ENCODE measurements at places on chromosomes 16 and 17. TPM values are rescaled to one million over a fixed set of nuclear protein-coding genes. Genes with fewer than 3 reads are reported as not detected.
A peak's percentile ranks its signal among the peaks of the same experiment; 100 is the strongest.

Gene KRT23
- total RNA-seq, result 0.16 TPM

Gene TEKT1
- total RNA-seq, result not detected

Gene ASPHD1
- 0.19 TPM for total RNA-seq

Gene IL34
- total RNA-seq, result 2.0 TPM

Gene OR1F1
- total RNA-seq, result not detected

Gene CD300E
- total RNA-seq, result 0.46 TPM

Gene GNG13
- not detected for total RNA-seq

Gene C16orf89
- 3.5 TPM for total RNA-seq

Gene HAS3
- 0.30 TPM for total RNA-seq

Gene ZSCAN10
- not detected for total RNA-seq

DNA sequence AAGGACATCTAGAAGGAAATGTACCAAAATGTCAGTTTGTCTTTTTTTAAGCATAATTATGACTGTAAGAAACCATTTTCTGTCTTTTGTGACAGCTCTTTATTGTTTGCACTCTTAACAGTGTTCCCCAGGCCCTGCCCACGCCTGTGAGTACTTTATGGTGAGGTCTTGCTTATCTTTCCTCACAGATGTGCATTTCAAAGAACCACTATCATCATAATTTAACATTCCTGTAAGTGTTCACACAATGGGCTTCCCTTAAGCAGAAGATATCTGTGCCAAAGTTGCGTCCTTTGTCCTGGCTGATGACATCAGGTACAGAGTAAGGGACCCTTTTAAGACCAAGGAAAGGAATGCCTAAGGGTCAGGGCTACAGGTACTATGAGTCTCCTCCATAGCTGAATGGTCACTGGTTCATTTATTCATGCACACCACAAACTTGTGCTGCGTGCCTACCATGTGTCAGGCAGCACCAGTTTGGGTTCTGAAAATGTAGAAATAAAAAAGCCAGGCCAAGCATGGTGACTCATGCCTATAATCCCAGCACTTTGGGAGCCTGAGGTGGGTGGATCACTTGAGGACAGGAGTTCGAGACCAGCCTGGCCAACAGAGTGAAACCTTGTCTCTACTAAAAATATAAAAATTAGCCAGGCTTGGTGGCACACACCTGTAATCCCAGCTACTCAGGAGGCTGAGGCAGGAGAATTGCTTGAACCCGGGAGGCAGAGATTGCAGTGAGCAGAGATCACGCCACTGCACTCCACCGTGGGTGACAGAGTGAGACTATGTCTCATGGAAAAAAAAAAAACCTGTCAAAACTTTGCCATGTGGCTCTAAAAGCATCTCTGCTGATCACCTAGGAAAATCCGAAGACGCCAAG lies 55.4 kb upstream of the NLK start:
- no peak for DNase-seq

DNA sequence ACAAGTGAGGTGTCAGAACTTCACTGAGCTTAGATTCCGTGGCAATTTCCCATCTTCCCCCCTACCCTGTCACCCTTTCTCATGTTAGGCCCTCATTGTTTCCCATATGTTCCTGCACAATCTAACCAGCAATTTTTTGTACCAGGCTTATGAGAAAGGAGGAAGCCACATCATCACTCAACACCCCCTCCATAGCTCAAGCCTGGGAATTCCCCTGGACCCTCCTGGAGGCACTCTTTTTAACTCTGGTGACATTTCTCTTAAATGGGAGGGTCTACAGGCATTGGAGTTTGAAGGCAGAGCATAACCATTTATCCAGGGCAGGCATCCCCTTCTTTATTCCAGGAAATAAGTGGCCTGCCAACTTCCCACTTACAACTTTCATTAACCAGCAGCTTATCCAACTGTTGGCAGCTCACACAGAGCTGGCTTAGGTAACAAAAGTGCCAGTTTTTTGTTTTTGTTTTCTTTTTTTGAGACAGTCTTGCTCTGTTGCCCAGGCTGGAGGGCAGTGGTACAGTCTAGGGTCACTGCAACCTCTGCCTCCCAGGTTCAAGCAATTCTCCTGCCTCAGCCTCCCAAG lies 10.4 kb upstream of the GLG1 start:
- DNase-seq, result no peak

DNA sequence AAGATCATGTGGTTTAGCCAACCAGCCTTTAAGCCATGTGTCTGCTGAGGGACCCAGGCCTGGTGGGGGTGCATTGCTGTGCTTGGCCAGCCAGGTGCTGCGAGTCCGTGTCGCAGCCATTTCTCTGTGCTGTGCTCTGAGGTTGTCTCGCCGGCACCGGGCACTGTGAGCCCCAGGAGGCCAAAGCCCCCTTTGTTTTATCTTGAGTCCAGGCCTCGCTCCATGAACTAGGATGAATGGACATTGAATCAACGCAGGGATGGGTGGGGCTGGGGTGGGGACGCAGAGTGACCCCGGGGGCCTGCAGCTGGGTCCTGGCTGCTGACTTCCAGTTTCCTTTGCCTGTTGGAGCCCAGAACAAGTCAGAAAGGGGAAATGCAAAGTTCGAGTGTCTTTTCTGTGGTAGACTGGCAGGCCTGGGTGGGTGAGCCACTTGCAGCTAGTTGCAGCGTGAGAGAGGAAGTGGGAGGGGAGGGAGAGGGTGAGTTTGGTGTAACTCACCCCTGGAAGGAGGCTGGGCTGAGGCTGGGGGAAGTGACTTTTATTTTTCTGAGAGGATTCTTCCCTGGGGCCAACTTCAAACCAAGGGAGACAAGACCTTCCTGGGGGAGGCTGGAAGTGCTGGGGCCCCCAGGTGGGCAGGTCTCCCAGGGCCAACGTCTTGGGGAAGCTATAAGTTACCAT lies 324.7 kb downstream of the SEC14L1 start:
- DNase-seq, result no peak

DNA sequence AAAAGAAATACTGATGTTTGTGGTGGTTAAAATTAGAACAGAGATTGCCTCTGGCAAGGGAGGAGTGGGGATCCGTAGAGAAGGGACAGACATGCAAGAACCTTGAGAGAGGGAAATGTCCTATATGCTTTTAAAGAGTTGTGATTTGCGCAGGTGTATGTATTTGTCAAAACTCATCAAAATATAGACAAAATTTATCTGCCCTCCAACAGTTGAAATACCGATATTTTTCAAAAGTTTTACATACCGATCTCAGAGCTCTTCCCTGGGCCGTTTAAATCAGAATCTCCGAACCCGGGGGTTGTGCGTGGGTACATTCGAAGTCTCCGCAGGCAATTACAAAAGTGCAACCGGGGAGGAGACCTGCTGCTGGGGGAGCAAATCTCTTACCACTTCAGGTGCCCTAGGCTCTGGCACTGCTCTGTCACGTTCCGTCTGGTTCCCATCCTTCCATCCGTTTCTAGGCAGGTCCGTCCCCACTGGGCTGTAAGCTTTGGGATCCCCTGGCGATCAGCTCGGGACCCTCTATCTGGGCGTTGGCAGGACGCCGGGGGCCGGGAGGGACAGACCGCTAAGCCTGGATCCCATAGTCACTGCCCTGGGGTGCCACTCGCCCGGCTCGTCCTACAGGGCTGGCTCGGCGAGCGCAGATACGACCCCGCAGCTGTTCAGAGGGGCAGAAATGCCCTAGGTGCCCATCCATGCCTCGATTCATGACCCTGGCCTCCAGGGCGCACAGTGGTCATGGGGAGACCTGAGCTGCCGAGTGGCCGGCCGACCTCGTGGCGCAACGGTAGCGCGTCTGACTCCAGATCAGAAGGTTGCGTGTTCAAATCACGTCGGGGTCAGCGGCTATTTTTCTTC lies 4.2 kb downstream of the BORCS6 start:
- DNase-seq, result peak; percentile 90

DNA sequence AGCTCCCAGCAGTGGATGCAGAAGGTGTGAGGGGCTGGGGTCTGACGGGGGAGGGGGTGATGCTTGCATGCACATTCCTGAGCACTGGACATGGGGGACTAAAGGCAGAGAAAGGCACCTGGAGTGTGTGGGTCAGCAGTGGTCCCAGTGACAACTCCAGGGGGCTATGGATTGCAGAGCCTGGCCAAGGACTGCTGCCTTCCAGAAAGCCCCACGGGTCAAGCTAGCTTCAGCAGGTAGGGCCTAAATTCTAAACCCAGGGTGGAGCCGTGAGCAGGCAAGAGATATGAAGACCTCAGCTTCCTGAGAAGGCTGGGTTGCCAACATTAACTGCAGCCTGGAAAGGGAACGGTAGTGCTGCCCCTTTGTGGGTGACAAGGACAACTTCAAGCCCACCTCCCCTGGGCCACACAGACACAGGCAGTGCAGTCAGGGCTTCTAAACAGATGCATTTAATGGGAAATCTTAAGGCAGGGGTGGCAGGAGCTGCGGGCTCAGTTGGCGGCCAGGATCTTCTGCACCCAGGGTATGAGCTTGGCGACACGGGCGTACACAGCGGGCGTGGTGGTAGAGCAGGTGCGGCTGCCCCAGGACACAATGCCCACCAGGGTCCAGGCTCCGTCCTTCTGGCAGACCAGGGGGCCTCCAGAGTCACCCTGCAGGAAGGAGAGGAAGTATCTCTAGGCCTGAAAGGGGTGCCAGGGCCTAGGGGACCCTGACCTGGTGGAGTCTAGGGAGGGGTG lies 3.1 kb downstream of the CTRB2 start:
- peak; percentile 35 for DNase-seq

GRCh38 chr17:59433586-59433985 lies 102.1 kb downstream of the YPEL2 start:
- DNase-seq, result no peak

DNA sequence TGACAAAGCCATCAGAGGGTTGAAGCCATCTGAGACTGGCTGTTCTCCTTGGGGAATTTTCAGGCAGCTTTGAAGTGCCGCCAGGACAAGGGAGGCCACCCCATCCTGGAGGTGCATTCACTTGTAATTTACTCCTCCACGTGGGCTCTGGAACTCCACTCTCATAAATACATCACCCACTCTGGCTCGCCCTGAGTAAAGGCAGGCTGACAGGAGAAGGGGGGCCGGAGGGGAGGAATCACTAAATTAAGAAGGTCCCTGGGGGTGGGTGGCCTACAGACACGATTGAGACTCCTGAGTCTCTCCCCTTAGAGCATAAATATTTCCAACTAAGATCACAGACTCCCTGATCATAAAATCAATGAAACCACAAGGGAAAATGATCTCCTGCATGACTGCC lies 56.3 kb upstream of the HNF1B start:
- no peak for DNase-seq

- DNase-seq, result no peak
Measured at GRCh38 chr16:86232496-86232895, 277.8 kb upstream of the FOXF1 start.

DNA sequence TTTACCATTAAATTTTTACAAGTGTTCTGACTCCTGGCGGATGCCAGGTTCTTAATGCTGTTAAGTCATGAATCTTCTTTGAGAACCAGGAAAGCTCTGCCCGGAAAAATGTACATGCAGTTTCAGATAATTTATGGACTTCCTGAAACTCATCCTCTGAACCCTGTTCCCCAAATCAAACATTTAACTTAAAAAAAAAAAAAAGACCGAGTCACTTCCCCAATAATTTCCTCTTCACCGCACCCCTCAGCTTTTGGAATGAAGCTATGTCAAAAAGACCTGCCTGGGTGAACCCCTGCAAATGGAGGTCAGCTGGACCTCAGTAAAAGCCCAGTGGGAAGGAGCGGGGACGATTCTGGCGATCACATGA lies 15.0 kb downstream of the ZNF232 start:
- DNase-seq, result no peak

DNA sequence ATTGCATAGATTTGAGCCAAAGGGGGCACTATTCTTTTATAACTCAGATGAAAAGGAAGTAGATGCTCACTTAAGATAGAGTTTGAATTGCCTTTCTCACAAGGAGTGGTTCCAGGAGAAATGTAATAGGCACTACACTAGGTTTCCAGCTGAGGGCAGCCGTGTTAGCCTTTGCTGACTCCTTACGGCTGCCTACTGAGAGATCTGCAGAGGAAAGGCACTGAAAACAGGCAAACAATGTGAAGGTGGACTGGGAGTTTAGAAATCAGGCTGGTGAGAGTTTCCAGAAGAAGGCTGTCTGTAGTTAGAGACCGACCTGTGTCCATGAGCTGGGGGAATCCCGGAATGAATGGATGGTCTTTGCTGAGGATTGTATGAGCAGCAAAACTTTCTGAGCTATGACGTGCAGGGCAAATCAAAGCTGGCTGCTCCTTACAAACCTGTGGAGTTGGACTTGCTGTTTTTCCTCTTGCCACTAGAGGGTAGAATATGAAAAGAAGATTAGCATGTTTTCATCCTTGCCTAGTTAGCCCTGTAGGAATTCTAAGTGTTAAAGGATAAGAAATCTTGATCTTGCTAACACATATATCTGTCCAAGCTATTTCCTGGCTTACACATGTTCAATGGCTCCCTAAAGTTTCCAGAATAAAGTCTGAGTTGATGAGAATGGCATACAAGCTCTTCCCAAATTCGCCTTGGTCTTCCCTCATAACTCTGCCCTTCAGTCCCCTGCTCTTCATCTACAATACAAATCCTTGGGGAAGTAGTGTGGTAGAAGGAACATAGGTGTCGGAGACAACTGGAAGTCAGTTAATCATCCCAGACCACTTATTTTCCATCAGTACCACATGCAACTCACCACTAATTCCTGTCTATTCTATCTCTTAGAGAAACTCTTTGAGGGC lies 20.1 kb upstream of the TAOK1 start:
- DNase-seq, result no peak

GRCh38 chr17:17570140-17570797 lies 21.2 kb downstream of the PEMT start:
- DNase-seq, result no peak

- DNase-seq, result peak; percentile 78
Measured at GRCh38 chr16:27374804-27375425, 27.1 kb upstream of the IL21R start.

GRCh38 chr17:65885541-65886312 lies 306.2 kb downstream of the CEP112 start:
- DNase-seq, result no peak

DNA sequence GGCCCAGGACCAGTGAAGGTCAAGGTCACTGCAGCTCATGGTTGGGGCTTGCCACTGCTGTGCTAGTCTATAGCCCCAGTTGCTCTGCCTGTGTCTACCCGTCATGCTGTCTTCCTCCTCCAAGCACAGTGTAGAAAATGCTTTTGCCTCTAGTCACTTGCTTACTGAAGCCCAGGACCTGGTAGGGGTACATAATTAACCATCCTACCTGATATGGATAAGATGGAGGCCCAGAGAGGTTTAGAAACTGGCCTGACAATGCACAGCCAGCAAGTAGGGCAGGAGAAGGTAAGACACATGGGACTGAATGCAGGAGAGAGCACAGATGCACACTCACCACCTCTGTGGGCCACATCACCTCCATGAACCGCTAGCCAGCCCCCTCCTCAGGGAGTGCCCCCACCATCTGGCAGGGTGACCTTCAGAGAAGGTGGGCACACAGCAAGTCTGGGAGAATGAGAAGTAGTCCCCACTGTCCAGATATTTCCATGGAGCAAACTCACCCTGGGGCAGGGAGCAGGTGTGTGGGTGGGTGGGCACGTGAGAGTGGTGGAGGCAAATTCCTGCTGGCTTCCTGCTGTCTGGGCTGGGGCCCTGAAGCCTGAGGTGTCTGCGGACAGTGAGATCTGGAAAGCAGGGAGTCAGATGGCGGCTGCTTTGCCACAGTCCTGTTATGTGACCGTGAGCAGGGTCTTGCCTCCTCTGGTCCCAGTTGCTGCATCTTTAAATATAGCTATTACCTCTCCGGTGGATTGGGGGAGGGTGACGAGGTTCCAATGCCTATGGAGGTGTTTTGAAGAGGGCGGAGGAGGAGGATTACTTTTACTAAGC lies 1.0 kb downstream of the CX3CL1 start:
- no peak for DNase-seq
